ENCODE measurements at places on chromosomes 4 and X.

DNA sequence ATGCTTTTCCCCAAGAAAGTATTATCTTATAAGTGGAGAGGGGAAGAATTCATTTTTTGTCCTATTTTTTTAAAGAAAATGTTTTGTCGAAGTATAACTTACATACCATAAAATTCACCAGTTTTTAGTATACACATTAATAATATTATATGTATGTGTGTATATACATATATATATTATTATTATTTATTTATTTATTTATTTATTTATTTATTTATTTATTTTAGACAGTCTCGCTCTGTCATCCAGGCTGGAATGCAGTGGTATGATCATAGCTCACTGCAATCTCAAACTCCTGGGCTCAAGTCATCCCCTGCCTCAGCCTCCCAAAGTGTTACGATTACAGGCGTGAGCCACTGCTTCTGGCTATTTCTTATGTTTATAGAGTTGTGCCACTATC lies 334.1 kb downstream of the ZNF674 start:
- DNase-seq: no peak

GRCh38 chr4:120232050-120232449 lies 165.4 kb upstream of the MAD2L1 start:
- DNase-seq: no peak

DNA sequence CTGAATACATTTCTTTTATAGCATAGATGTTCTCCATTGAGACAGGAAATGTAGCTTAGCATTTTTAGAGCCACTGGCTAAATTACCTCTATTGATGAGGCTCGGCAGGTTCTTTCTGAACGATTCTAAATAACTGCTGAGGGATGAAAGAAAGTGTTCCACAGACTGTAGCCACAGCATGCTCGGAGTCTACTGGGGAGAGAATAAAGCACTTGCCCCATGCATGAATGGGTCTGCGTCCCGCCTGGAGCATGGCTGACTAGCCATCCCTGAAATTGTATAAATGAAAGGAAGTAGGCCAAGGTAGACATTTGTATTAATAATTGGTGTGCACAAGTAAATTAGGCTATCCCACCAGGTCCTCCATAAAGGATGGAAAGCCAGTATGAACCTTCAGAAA lies 269.8 kb downstream of the COL25A1 start:
- no peak for DNase-seq

DNA sequence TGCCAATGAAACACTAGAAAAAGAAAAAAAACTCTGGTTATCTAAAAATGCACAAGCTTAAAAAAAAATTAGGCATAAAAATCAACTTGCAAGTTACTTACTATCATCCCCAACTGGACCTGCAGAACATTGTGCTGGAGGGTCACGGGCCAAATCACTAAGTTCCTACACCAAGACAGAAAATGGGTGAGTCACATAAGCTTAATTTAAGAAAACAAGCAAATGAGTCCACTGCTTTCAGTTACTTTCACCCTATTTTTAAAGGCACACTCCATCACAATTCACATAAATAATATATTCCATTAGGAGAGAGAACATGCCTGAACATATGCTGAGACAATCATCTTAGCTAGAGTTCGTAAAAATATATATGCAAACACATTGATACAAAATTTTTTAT lies 17.7 kb downstream of the UBE2D3 start:
- no peak for DNase-seq

DNA sequence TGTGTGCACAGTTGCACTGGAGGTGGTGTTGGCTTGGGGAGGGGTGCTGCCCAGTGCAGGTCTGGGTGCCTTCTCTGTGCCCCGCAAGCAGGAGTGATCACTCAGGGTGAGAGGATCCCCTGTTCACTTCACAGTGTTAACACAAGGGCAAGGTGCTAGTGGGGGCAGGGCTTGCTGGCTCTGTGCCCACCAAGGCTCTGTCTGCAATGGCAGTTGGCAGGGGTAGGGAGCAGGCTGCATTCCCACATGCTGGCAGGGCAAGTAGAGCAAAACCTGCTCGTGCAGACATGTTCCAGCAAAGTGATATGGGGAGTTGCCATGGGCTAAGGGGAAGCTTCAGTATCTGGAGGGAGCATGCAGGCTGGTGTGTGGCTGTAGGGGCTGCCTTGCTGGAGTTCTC lies 428.0 kb downstream of the ZNF674 start:
- no peak for DNase-seq

DNA sequence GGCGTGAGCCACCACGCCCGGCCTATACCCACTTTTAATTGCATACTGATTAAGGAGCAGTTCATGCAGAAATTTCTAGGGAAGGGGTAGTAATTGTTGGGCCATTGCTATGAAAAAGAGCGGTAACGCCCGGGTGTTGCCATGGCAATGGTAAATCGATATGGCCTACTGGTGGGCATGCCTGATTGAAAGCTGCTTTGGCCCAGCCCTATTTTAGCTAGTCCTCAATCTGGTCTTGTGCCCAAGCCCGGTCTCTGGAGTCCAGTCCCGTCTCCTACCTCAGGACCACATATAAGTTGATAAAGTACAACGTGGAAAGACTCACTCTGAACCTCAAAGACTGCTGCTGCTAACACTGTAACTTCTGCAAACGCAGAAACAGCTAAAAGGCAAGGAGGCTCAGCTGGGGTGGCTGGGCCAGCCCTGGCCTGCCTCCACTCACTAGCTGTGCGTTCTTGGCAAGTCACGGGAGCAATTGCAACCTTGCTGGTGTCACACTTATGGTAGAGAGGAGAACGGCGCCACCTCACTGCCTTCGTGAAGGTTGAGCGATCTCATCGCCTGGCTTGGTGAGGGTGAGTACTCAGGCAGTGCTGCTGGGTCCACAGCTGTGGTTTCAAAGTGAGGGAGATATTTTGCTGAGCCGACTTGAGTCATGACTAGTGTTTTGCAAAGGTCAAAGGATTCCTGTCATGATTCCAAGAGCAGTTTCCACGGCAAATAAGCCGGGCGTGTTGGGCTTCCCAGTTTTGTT lies 57.0 kb upstream of the GRPEL1 start:
- DNase-seq: no peak

DNA sequence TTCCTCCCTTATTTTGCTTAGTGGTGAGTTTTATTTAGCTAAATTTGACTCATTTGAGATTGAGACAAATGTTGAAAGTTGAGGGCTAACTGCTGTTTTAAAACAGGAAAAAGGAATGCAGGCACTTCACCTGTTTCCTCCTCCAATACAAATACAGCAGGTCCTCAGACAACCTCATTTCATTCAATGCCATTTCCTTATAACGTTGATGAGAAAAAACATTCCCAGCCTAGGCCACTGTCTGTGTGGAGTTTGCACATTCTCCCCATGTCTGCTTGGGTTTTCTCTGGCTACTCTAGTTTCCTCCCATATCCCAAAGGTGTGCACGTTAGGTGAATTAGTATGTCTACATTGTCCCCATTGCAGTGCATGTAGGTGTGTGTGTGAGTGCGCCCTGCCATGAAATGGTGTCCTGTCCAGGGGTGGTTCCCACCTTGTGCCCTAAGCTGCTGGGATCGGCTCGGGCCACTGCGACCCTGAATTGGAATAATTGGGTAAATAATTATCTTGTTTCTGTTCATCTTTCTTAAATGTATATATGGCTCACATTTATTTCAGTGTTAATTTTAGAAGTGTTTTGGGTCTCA lies 21.9 kb downstream of the SMAD1 start:
- DNase-seq: no peak
